Upper lobe of right lung (tissue), 1 donor: ENCODE measurements at places on chromosomes 16 and 17. TPM values are rescaled to one million over a fixed set of nuclear protein-coding genes. Genes with fewer than 3 reads are reported as not detected.

DNA sequence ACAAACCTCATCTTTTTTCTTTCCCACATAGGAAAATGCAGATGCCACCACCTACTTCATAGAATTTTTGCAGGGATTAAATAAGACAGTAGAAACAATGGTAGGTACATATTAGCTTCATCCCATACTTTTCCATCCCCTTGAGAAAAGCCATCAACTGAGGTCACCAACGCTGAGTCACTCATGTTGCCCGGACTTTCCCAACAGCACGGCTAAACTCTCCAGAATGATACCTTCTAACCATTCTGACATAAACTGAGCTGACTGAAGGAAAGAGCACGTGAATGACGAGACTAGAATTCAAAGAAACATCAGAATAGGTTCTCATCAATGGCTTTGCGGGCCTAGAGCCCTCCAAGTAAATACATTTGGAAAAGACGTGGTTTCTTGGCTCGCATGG lies 146.0 kb upstream of the RCVRN start:
- peaks cover 9% of the 10 kb centered on the region for H3K4me1 ChIP-seq
- H3K36me3 ChIP-seq = no peaks in the 10 kb centered on the region
- no peak overlapping the region for H3K4me3 ChIP-seq
- H3K27ac ChIP-seq = no peak overlapping the region

- H3K36me3 ChIP-seq = no peaks in the 10 kb centered on the region
- no peak overlapping the region for H3K27ac ChIP-seq
- H3K4me3 ChIP-seq = no peak overlapping the region
- peaks cover 35% of the 10 kb centered on the region for H3K4me1 ChIP-seq
Observed at GRCh38 chr17:27545562-27546229, 85.3 kb upstream of the LGALS9 start.

GRCh38 chr17:42720996-42721583 lies 23.8 kb downstream of the EZH1 start:
- no peak for DNase-seq
- peaks cover 99% of the 10 kb centered on the region for H3K36me3 ChIP-seq
- H3K4me1 ChIP-seq = no peaks in the 10 kb centered on the region
- H3K27me3 ChIP-seq = no peaks in the 10 kb centered on the region
- no peak overlapping the region for H3K4me3 ChIP-seq

- no peak for DNase-seq
- H3K36me3 ChIP-seq = no peaks in the 10 kb centered on the region
- no peak overlapping the region for H3K27ac ChIP-seq
- H3K4me1 ChIP-seq = no peaks in the 10 kb centered on the region
Observed at GRCh38 chr17:49939318-49939717, 29.7 kb upstream of the DLX4 start.

- peak overlapping the region; percentile 80 for H3K27ac ChIP-seq
- peaks cover 21% of the 10 kb centered on the region for H3K27me3 ChIP-seq
- peak overlapping the region; percentile 75 for H3K4me3 ChIP-seq
- DNase-seq = peak; percentile 53
Observed at GRCh38 chr17:60134396-60135150, 15.2 kb upstream of the CA4 start.

GRCh38 chr17:31744511-31744951 lies 114.5 kb downstream of the COPRS start:
- peaks cover 13% of the 10 kb centered on the region for H3K4me1 ChIP-seq
- no peak for DNase-seq
- H3K27ac ChIP-seq = no peak overlapping the region

DNA sequence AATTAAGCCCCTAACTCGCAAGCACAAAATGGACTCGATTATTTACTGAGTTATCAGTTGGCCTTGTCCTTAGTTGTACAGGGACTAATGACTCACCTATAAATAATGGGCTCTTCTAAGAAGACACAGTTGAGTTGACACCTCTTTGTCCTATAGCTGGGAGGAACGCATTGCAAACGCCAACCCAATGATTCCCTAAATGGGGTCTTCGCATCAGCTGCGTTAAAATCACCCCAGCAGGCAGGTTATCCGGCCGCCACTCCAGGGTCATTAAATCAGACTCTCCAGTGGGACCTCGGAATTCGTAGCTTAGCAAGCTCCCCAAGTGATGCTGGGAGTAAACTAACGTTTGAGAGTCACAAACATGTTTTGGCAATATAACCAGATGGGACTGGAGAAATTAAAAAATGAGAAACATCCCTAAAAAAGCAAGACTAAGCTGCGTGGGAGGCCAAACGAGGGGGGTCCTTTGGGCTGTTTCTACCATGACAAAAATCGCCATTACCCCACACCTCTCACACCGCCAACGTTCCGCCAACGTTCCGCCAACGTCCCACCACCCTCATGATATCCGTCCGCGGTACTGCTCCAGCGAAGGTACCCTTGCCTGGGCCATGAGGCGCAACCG lies 932 bp upstream of the NFE2L1 start:
- H3K27ac ChIP-seq = peak overlapping the region; percentile 99

GRCh38 chr17:81426393-81427172 lies 31.3 kb downstream of the BAHCC1 start:
- no peaks in the 10 kb centered on the region for H3K36me3 ChIP-seq
- peaks cover 63% of the 10 kb centered on the region for H3K4me1 ChIP-seq
- no peak overlapping the region for H3K27ac ChIP-seq
- H3K27me3 ChIP-seq = peaks cover 4% of the 10 kb centered on the region
- no peak for DNase-seq

GRCh38 chr17:47872651-47873161 lies 21.7 kb upstream of the SP6 start:
- H3K4me3 ChIP-seq = peak overlapping the region; percentile 21
- DNase-seq = no peak
- no peaks in the 10 kb centered on the region for H3K36me3 ChIP-seq

DNA sequence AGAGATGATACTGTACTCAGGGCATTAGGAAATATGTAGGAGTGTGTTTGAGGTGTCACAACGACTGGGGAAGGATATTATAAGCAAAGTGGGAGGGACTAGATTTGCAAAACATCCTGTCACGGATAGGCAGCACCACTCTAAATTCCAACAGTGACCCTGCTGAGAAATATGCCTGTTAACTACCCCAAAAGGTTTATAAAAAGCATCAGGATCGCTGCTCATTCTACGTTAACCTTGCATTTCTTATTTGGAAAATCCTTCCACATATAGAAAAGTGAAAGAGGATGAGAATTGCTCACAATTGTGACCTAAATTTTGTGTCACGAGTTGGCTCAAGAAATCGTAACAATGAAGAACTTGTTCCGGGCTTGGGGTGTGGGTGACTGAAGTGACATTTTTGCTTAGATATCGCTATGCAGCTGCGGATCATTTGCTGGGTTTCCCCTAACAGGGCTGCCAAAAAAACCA lies 51.6 kb downstream of the N4BP1 start:
- DNase-seq = no peak
- H3K27me3 ChIP-seq = no peaks in the 10 kb centered on the region
- H3K27ac ChIP-seq = peak overlapping the region; percentile 20
- H3K4me3 ChIP-seq = peak overlapping the region; percentile 19
- peaks cover 83% of the 10 kb centered on the region for H3K4me1 ChIP-seq

TERB1 gene
- 0.26 TPM for total RNA-seq

RAP1GAP2 gene
- 16.1 TPM for total RNA-seq

DNA sequence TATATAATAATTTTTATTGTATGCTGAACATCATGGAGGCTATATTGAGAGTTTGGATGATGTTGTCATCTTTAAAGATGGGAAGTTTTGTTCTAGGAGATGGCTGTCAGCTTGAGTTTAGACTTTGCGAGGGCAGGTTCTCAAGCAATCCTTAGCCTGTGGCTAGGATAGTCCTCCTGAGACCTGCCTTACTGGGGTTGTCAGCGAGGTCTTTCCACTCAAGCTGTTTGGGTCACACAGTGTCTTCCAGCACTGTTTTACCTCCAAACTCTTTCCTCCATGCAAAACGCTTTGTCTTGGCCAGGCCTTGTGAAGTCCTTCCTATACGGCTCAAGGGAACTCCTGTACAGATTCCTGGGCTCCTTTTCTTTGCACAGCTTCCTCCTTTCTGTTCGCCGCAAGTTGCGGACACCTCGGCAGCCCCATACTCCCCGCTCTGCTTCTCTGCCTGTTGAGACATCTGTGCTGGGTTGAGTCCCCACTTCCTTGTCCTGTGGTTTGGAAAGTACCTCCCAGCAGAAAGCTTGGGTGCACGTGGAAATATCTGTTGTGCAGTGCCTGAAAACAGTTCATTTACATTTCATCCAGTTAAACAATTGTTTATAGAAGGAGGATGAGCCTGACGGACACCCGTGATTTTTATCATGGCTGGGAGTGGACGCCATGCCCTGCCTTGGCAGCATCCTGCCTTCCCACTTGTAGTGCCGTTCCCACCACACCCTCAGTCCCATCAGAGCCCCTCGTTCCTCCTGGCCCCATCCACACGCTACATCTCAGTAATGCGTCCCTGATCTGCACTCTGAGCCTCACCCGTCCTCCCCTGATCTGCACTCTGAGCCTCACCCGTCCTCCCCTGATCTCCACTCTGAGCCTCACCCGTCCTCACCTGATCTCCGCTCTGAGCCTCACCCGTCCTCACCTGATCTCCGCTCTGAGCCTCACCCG lies 55.0 kb upstream of the CBFA2T3 start:
- DNase-seq = no peak
- H3K36me3 ChIP-seq = no peaks in the 10 kb centered on the region
- H3K4me1 ChIP-seq = peaks cover 9% of the 10 kb centered on the region
- no peak overlapping the region for H3K27ac ChIP-seq
- H3K4me3 ChIP-seq = no peak overlapping the region

DNA sequence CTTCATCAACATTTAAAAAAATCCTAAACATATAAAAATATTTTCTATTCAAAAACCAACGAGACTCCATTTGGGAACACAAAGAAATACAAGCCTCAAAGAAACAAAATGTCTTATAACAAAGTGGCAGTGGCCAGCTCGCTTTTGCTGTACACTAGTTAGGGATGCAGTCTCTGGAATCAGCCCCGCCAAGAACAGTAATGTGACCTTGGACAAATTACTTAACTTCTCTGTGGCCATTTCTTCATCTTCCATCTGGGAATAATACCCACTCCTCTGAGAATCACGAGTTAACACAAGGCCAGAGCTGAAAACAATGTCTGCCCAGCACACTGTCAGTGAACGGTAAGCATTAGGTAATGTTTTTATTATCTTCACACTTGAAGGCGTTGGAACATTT lies 5.6 kb downstream of the STAT5B start:
- H3K27me3 ChIP-seq = no peaks in the 10 kb centered on the region
- no peak overlapping the region for H3K27ac ChIP-seq
- no peaks in the 10 kb centered on the region for H3K36me3 ChIP-seq
- H3K4me3 ChIP-seq = no peak overlapping the region
- H3K4me1 ChIP-seq = peaks cover 39% of the 10 kb centered on the region

- no peak for DNase-seq
- H3K27ac ChIP-seq = peak overlapping the region; percentile 81
- H3K36me3 ChIP-seq = no peaks in the 10 kb centered on the region
- no peak overlapping the region for H3K4me3 ChIP-seq
- no peaks in the 10 kb centered on the region for H3K27me3 ChIP-seq
- H3K4me1 ChIP-seq = peaks cover 52% of the 10 kb centered on the region
Observed at GRCh38 chr16:19131825-19132218, 18.1 kb downstream of the ITPRIPL2 start.

DNA sequence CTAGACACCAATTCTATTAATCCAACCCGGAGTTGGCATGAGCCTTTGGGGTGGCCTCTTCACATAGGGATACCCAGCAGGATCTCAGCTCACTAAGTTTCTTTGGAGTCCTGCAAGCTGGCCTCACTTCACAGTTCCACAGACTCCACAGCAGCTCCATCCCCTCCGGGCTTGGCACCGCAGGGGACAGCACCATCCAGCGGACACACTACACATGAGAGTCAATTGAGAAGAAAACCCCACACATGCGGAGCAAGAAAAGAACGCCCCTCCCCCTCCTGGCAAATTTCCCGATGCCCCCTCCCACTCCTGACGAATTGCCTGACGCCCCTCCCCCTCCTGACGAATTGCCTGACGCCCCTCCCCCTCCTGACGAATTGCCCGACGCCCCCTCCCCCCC lies 31.1 kb downstream of the KLHDC4 start:
- DNase-seq = no peak
- no peaks in the 10 kb centered on the region for H3K4me1 ChIP-seq
- H3K4me3 ChIP-seq = no peak overlapping the region
- no peak overlapping the region for H3K27ac ChIP-seq
- H3K36me3 ChIP-seq = peaks cover 27% of the 10 kb centered on the region

DNA sequence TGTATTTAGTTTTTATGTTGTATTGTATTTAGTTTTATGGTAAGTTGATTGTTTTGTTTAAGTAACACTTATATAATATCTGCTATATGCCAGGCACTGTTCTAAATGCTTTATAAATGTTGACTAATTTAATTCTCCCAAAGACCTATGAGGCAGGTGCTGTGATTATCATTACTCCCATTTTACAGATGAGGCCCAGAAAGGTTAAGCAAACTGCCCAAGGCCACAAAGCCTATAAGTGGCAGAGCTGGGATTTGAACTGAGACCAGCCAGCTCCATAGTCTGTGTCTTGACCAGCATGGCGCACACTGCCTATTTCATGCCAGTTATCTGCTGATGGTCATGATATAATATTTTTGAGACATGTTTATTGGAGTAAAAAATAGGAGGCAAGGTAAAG lies 24.0 kb downstream of the IL21R start:
- H3K36me3 ChIP-seq = no peaks in the 10 kb centered on the region
- H3K4me1 ChIP-seq = no peaks in the 10 kb centered on the region
- H3K27ac ChIP-seq = no peak overlapping the region
- no peak for DNase-seq

HNF1B gene
- total RNA-seq = 19.8 TPM
